ENCODE measurements at places on chromosomes 13 and 19.

GRCh38 chr19:3285647-3286176 is 61.3 kb downstream of the CELF5 start:
- peak; percentile 35 for DNase-seq

GRCh38 chr19:7833225-7834099 is 3.4 kb downstream of the EVI5L start:
- peak; percentile 61 for DNase-seq

- no peak for DNase-seq
Observed at GRCh38 chr13:88483202-88483601, 812.0 kb downstream of the SLITRK5 start.

DNA sequence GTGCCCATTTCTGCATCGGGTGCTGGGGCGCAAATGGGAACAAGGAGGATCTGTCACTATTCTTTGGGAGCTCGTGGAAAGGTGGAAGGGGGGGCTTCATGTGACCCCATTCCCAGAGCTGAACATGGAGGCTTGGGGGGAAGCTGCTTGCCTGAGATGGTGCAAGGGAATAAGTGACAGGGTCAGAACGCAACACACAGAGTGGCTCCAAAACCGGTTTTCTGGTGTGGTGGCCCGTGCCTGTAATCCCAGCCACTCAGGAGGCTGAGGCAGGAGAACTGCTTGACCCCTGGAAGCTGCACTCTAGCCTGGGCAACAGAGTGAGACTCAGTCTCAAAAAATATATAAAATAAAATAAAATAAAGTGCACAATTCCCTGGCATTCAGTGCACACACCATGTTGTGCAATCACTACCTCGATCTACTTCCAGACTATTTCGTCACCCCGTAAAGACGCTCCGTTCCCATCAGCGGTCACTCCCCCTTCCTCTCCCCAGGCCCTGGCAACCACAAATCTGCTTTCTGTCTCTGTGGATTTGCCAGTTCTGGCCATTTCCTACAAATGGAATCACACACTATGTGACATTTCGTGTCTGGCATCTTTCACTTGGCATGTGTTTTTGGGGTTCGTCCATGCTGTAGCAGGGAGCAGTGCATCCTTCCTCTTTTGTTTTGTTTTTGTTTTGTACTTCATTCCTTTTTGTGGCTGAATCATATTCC is 18.2 kb upstream of the COMP start:
- DNase-seq, result peak; percentile 91

DNA sequence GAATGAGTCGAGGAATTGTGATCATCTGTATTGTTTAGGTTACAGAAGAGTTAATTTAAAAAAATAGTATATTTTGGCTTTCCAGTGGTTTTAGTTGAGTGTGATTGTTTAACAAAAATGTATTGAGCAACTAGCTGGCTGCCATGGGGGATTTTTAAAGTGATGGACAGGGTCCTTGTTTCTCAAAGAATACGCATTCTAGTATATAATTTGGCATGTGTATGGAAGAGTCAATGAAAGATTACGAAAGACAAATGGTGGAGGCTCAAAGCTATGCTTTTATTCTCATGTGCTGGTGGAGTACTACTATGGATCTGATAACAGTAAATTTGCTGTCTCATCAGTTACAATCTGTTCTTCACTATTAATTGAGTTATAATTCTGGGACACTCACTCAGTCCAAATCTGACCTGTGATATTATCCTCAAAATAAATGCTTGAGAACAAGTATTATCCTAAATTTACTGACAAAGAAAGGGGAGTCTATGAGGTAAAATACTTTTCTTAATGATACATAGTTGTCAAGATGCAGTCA is 240.0 kb downstream of the GPC6 start:
- no peak for DNase-seq

GRCh38 chr13:22316494-22317025 is 645.7 kb downstream of the FGF9 start:
- no peak for DNase-seq

GRCh38 chr19:10927730-10928562 is 493 bp downstream of the YIPF2 start:
- no peak for DNase-seq
